CD4-positive, alpha-beta T cell treated with Interleukin-10 for 1 hour (primary cell): ENCODE measurements at places on chromosomes 6 and 20.
A peak's percentile ranks its signal among the peaks of the same experiment; 100 is the strongest.

- no peak for DNase-seq
Measured at GRCh38 chr20:44083220-44083933, 103.6 kb downstream of the JPH2 start.

- DNase-seq: no peak
Measured at GRCh38 chr20:7155282-7155681, 387.8 kb downstream of the BMP2 start.

GRCh38 chr6:119243657-119244056 is 105.9 kb downstream of the MAN1A1 start:
- DNase-seq: no peak

DNA sequence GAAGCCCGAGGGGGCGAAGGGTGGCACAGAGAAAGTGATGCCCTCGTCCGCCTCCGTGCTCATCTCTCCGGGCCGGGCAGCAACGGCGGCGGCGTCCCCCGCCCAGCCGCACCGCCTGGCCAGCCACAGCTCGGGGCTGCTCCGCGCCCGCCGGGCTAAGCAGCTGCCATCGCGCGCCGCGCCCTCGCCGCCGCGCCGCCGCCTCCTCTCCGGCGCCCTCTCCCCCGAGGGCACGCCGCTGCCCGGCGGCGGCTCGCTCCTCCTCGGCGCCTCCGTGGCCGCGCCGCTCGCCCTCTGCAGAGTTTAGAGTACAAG is 225 bp downstream of the MAP3K5 start:
- DNase-seq: no peak

DNA sequence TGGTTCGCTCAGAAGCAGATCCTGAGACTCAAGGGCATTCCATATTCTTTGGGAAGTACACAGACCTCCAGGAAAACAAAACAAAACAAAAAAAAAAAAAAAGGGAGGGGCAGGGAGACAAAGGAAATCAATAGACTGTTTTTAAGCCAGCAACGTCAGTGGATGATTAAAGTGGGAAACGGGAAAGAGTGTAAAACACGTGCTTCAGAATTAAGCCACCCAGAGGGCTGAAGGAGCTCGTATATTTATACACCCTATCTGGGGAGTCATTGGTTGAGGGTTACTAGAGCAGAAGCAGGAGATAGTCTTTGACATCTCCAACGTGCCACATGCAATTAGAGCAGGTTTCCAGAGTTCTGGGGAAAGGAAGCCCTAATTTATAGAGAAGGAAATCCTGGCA is 26.2 kb downstream of the PDE7B start:
- DNase-seq: no peak

- peak; percentile 15 for DNase-seq
Measured at GRCh38 chr6:87152526-87152955, 2.8 kb upstream of the ZNF292 start.

DNA sequence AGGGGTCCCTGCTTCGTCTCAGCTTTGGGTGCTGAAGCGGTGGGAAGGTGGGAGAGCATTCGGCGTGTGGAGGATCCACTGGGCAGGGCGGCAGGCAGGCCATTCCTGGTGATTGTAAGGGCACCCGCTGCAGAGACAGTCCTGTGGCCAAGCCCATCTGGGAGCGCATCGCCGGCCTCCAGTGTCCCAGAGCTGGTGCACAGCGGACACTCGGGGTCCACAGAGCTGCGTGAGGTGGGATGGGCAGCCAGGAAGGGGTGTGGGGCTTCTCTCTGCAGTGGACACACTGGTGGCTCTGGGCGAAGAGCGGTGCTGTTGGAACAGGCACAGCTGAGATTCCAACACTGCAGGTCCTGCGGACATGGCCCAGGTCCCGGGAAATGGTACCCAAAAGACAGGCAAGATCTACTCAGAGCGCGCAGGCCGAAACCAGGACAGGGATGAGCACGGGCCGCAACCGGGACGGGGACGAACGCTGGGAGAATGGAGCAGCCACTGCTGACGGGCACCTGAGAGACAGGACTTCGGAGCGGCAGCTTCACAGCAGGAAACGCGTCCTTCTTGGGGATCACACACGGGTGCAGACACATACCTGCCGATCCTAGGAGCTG is 188.2 kb downstream of the ERMARD start:
- DNase-seq: no peak

DNA sequence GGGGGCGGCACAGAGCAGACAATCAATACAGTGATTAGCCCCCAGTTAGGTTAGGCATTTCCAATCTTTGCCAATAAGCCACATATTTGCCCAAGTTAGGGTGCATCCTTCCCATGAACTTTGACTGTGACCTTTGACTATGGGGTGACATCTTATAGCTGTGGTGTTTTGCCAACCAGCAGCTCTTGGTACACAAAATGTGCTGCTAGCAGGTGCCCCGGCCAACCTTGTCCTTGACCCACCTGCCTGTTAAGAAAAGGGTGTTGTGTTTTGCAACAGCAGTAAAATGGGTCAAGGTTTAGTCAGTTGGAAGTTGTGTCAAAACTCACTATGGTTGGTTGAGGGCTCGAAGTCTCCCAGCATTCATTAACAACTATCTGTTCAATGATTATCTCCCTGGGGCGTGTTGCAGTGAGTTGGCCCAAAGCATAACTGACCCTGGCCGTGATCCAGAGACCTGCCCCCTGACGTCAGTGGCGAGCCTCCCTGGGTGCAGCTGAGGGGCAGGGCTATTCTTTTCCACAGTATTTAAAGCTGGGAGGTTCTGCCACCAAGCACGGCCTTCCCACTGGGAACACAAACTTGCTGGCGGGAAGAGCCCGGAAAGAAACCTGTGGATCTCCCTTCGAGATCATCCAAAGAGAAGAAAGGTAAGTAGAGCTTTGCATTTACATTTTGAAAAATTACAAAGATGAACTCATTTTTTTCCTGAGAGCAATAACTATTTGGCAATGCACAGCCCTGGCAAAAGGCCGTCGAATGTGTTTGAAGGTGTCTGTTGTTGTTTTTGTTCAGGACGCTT is at the start of gene PCK1:
PCK1 (plus strand) TSS at position 557 of the 802 bp plus-strand sequence. CDS start 302 bp downstream, outside the sequence.
- DNase-seq: no peak

DNA sequence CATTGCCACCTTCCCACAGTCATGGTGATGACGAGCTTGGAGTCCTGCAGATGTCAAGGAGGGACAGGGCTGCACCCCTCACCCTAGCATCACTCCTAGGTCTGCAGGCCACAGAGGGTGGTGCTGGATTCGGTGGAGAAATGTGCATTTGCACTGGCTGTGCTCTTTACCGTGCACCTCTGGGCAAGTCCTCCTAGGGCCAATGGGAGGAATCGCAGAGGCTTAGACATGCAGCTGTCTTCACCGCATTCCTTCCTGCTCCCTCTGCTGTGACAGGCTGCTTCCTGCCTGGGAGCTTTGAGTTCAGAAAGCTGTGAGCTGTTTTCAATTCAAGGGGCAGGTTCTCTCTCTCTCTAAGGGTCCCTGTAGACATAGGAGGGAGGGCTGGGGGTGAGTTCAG is 85.1 kb downstream of the EDN3 start:
- DNase-seq: no peak

- DNase-seq: no peak
Measured at GRCh38 chr6:150177259-150177951, 34.6 kb downstream of the PPP1R14C start.

DNA sequence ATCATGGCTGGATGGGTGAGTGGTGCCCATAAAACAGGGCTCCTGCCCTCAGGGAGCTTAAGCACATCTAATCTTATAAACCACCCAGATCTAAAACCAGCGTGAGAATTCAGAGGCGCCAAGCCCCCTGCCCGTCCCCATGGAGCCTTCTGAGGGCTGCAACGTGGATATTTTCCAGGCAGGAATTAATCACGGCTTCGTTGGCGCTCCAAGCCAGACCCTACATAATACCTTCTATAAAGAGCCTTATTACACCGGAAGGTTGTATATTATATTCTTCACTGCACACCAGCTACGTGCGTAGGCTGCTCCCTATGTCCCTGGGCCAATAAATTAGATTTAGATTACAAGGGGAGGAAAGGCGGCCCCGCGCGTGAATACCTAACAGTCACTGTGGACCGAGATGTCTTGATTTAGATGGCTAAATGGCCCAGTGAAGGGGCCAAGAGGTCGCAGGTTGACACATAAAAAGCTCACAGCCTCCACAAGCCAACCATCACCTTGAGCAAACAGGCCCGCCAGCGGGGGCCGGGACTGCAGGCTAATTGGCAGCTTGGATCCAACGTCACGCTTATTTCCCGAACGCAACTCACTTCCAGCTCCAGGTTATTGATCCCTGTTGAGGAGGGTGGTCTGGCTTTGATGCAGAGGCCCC is 64.7 kb upstream of the APCDD1L start:
- DNase-seq: no peak

DNA sequence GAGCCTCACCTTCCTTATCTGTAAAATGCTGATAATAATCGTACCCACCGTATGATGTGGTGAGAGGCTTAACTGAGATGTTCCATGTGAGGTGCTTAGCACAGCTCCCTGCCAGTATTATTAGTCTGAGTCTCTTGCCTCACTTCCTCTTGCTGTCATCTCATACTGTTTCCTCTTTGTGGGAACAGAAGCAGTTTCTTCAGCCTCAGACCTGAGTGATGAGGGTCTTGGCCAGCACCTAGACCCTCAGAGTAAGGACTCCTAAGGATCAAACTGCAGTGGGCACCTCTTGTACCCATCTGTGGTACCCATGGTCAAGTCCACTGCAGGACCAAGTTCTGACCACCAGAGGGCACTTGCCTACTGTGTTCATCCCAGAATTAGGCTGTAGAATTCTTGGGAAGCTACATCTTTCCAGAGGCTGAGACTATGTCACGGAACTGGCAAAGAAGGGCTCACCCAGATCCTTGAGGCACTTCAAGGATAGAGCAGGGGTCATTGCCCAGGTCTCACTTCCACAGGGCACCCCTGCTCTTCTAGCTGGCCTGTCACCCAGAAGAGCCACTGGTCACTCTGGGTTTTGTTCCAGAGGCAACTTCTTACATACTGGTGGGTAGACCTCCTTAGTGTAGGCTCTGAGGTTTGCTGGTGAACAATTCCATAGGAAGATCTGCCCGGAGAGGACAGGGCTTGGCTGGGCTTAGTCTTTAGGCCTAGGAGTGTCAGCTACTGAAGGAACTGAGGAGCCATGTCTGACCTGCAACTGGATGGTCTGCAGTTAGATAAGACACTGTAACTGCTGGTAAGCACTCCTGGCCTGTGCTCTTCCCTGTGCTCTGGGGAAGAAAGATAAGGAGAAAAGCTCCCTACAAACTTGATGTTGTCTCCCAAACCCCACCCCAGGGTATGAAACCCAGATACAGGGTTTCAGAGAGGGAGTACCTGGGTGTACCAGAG is 20.6 kb upstream of the SGK2 start:
- peak; percentile 43 for DNase-seq
